ENCODE measurements at places on chromosomes 6 and 20. TPM values are rescaled to one million over a fixed set of nuclear protein-coding genes. Genes with fewer than 3 reads are reported as not detected.

DACT2 gene
- total RNA-seq: not detected

PHIP gene
- 42.5 TPM for total RNA-seq

OPRM1 gene
- total RNA-seq: not detected

PREX1 gene
- total RNA-seq: 188 TPM

HLA-DOB gene
- total RNA-seq: 6.6 TPM

DNA sequence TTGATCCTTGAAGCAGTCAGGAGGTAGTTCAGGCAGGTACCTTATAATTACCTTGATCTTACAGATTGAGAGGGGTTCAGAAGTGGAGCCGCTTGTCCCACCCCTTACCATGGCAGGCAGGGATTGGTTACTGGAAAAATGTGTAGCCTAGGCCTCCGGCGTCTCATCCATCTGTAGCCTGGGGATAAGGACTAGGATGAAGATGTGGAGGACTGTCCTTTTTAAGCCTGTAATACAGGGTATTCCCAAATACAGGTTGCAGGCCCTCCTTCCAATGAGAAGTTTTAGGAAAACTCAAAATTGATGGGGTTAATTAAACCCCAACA, 2.8 kb downstream of the HMGA1 start:
- no peak for DNase-seq

DNA sequence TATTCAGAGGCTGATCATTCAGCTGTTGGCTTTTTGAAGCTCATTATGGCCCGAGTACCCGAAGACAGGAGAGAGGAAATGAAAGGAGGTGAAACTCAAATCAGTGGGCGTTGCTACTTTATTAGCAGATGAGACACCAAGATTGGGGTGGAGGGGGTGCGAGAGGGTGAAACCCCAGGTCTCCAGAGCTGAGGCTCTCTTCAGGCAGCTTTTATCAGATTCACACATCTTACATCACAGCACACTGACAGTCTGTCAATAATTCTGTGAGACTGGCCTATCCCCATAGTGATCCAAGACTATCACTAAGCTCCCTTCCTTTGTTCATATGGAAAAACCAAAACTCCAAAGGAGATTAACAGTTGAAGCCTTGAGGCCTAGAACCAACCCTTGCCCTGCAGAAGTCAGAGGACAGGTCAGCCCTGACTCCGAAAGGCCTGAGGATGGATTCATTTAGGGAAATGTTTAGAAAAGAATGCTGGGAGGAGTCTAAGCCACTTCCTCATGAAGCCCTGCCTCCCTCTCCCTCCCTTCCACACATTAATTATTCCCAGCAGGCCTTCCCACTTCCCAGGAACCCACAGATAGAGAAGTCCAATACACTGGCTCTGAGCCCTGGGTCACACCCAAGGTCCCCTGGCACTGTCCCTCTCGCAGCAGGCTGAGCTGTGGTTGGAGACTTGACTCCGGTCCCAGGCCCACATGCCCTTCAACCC, 23.2 kb downstream of the TRERF1 start:
- DNase-seq: no peak

DNA sequence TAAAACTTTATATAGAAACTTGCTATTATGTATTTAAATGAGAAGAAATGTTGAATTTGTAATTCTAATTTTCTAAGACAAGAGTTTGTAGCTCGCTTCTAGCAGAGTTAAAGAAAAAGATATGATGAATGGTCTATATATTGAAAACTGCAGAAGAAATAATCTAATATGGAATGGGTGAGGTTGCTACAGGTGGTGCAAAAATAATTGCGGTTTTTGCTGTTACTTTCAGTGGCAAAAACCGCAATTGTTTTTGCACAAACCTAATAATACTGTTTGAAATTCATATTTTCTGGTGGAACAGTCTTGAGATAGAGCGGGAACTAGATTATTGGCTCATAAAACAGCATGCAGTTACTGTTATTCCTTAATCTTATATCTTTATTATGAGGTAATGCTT, 23.9 kb downstream of the EYA4 start:
- DNase-seq: no peak

- no peak for DNase-seq
These were observed 661.6 kb downstream of the DHX35 start for GRCh38 chr20:39623584-39624234.

GRCh38 chr20:50810842-50811241, 16.0 kb downstream of the BCAS4 start:
- no peak for DNase-seq

- no peak for DNase-seq
These were observed 183.7 kb downstream of the SYNE1 start for GRCh38 chr6:152453421-152453820.

DNA sequence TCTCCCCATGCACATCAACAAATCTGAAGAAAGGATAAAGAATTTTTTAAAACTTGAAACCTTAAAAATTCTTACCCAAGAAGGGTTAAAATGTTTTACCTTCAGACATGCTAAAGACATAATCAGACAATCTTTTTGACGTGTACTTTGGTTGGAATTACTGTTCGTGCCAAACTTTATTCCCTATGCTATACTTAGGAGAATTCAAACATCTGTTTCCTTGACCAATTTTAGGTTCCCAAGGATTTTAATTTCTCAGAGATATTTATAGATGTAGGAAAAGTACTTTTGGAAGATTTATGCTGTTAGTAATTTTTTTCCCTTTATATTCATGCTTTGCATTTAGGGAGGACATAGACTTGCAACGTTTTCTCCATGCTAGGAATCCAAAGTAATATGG, 108.4 kb downstream of the AFG1L start:
- no peak for DNase-seq

GRCh38 chr6:296151-297122, 4.2 kb downstream of the DUSP22 start:
- DNase-seq: no peak

GRCh38 chr6:38815250-38815649, 100.1 kb downstream of the DNAH8 start:
- no peak for DNase-seq

DNA sequence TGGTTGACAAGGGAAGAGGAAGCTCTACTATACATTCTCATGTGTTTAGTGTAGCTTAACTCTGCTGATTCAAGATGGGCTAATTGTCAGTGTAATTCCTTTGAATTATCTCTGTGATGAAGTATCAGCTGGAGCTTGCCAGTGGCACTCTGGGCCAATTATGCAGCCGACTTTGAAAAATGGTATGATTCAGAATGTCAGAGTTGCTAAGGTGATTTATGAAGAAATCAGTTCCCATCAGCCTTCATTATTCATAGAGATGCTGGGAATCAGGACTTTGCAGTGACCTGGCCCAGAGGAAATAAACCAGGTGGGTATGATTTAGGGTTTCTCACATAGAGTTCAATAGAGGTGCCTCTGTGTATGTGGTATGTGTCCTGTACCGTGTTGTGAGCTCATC, 33.4 kb downstream of the KCNS1 start:
- DNase-seq: no peak

- no peak for DNase-seq
These were observed 537.9 kb upstream of the GJE1 start for GRCh38 chr6:141594874-141595273.

GRCh38 chr6:3473773-3474172, 16.9 kb upstream of the SLC22A23 start:
- no peak for DNase-seq
